ENCODE measurements at places on chromosomes 11 and 22.

- no peak for DNase-seq
These were observed 9.0 kb downstream of the PKNOX2 start for GRCh38 chr11:125173556-125173955.

- DNase-seq, result no peak
These were observed 362.6 kb upstream of the C11orf87 start for GRCh38 chr11:109059402-109059801.

DNA sequence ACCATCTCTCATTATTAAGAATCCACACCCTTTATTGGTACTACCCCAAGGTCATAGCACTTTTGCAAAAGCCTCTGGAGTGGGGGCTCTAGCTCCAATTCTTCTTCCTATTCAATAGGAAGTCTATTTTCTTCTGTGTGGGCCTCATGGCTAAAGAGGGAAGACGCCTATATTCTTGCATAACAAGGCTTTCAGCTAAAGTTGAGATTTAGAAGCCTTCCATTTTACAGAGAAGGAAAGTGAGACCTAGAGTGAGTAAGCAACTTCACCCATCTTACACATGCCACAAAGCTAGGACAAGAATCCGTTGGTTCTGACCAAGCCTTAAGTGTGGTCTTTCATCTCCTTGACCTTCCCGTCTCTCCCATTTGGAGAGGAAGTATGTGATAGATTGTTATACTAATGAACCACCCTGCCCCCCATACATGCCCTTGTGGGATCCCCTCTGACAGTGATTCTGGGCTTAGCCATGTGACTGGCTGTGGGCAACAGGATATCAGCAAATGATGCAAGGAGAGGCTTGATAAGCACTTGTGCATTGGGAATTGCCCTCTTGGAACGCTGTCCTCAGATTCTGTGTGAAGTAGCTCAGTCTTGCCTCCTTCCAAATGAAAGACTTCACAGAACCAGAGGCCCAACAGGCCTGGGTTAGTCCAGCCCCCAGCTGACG, 12.3 kb downstream of the BACE1 start:
- no peak for DNase-seq

- peak; percentile 35 for DNase-seq
These were observed 20.4 kb downstream of the FAM168A start for GRCh38 chr11:73577496-73577917.

DNA sequence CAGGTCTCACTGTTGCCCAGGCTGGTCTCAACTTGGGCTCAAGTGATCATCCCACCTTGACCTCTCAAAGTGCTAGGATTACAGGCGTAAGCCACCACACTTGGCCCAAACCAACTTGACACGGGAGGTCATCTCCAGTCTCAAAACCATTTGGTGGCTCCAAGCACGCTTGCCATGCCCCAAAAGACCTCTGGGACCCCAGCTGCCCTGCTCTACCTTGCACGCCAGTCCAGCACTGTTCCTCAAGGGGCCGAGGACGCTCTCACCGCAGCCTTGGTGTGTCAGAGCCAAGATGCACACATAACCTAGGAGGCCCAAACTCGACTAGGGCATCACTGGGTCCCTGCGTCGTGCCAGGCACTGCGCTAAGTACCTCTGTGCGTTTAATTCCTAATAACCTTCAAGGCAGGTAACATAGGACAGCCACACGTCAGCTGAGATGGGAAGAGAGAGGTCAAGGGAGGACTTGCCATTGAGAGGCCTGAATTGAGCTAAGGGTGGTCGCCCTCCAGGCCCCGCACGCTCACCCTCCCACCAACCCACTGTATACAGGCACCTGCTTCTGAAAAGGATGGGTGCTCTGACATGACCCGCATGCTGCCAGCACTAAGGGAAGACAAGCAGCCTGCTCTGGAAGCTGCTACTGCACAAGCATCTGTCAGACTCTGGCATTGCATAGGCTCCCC, 4.6 kb upstream of the GAS2L1 start:
- no peak for DNase-seq

DNA sequence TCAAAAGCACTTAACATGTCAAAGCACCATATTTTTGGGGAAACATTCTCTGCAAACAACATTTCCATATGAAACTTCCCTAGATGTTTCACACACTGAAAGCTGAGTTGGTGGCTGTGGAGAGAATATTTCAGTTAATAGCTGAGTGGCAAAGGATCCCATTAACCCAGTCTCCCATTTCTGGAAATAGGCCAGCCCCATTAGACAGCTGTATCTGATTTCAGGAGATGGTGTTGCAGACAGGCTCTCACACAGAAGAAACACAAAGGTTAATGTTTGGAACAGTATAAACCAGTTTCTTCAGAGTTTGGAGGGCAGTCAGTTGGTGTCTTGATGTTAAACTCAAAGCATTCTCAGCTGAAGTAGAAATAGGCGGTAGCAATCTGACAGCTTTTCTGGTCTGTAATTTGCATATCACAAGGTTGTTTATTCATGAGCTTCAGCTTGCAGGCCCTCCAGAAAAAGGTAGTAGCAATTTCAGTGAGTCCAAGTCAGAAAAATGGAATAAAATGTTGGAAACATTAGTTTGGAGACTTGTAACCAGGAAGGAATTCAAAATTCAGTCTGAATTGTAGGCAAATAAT, 15.5 kb upstream of the ZBTB44 start:
- no peak for DNase-seq

GRCh38 chr22:35349368-35349703, 31.6 kb upstream of the HMOX1 start:
- DNase-seq, result no peak

DNA sequence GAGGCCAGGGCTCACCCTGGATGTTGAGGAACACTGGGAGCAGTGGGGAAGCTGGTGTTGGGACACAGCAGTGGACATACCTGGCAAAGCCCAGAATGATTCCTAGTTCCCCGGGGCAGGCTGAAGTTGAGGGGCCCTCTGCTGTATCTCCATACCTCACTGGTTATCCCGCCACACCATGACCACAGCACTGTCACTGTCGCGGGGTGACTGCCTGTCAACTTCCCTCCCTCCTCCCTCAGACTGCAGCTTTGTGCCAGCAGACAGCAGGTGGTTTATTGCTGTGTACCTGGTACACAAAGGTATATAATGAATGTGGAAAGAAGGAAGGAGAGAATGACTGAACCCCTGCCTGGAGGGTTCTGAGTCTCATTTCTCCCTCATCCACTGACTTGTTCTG, 318.7 kb downstream of the TMEM135 start:
- no peak for DNase-seq

- DNase-seq, result no peak
These were observed 395.0 kb upstream of the CCDC90B start for GRCh38 chr11:83681031-83681781.
